ENCODE measurements at places on chromosomes 2 and 18.

DNA sequence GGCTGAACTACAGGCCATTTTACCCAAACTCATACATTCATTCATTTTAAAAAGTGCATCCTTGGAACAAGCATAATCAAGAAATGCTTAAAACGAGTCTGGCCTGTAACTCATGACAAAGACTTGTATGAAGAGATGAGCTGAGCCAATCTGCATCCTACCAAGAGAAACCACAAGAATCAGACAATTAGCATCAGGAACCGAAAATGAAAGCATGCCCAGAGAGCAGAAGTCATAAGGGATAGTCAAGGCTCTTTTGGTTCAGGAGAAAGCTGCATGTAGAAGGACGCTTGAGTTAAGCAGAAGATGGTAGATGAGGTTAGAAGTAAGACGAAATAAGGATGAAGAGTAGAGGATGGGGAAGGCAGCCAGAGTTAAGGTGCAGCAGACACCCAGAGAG lies 137.0 kb upstream of the CTNNA2 start:
- no peak for DNase-seq

DNA sequence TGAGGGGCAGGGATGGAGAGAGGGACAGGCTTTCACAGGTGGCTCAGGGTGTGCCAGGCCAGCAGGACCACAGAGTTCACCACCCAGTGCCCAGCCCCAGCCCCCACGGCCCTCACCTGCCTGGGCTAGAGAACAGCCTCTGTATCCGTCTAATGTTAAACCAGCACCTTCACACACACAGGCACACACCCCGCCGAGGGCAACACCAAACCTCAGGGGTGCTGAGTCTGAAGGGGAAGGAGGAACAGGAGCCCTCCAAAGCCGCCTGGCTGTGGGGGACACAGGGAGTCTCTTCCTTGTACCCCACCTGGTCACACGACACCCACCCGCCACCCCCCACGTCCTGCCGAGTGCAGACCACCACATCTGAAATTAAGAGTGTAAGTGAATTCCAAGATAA lies 205.8 kb upstream of the SALL3 start:
- DNase-seq = no peak

- no peak for DNase-seq
Observed at GRCh38 chr2:24856791-24857211, 63.2 kb downstream of the ADCY3 start.

GRCh38 chr2:157438863-157439823 lies 4.7 kb downstream of the CYTIP start:
- DNase-seq = peak; percentile 11

- no peak for DNase-seq
Observed at GRCh38 chr2:48200620-48201293, 294.5 kb upstream of the FBXO11 start.

DNA sequence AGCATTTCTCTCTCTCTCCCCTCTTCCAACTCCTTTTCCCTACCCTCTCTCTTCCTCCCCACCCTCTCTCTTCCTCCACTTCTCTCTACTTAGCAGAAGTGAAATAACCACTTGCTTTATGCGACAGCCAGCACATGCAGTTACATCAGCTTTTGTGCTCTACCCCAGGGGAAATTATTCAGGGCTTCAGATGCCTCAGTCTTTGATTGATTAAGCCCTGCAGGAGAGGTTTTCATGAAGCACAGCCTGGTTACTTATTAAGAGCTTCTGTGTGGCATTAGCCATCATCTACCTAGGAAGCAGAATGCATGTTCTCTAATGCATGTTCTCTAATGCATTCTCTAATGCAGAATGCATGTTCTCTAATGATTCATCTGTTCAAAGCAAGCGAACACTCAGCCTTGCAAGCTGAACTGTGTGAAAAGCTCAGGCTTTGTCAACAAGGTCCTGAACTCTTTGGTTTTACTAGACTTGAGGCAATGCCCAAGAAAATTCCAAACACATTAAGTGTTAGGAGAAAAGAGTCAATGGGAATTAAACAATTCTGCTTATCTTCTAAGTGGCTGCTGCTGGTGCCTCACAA lies 56.1 kb downstream of the LHCGR start:
- peak; percentile 17 for DNase-seq

GRCh38 chr2:39225567-39225966 lies 18.2 kb downstream of the CDKL4 start:
- no peak for DNase-seq

DNA sequence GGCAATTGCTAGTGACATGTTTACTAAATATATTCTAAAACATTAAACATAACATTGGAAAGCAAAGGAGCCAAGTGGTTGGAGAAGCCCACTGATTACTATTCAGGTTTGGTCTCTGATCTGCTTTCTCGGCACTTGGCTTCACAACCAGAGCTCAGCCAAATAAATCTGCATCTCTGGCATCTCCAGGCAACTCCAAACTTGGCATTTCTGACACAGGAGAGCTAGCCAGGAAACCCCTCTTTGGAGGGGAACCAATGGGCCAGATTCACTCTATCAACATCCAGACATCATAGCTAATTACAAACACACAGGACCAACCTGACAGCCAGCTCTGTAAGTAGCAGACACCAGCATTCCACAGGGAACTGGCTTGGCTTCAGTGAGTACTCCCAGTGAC lies 150.3 kb upstream of the ETAA1 start:
- DNase-seq = no peak

DNA sequence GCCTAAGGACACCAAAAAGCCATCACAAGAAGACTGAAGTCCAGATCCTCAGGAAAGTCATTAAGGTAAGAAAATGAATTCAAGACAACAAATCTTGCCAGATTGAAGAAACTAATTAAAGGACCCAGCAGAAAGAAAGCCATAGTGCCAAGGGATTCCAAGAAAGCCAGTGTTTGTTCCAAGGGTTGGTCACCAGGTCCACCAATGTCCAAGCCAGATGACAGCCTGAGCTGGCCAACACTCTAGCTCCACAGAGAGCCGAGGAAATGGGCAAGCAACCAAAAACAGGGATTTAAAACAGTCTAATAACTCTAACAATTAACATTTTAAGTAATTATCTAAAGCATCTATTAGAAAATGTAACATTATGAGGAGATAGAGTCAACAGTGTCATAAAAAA lies 49.2 kb downstream of the DNER start:
- no peak for DNase-seq

DNA sequence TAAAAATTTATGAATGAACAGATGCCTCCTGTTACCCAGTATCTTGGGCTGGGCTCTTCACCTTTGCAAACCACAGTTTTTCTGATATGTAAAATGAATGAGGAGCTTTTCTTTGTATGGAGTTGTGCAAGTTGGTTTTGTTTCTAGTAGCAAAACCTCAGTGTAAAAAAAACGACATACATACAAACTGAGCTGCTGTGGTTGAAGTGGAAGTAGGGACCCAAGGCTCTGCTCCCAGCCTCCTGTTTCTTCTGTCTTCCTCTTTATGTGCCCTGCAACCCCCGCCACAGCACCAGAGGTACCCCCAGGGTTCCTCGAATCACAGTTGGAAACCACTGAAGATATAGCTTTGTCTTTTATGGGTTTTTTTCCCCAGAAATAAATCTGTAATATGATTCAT lies 118.1 kb downstream of the MYO1B start:
- no peak for DNase-seq

GRCh38 chr2:24352664-24353063 lies 7.7 kb downstream of the ITSN2 start:
- DNase-seq = no peak

- peak; percentile 3 for DNase-seq
Observed at GRCh38 chr2:110828330-110828729, 96.0 kb downstream of the ACOXL start.

DNA sequence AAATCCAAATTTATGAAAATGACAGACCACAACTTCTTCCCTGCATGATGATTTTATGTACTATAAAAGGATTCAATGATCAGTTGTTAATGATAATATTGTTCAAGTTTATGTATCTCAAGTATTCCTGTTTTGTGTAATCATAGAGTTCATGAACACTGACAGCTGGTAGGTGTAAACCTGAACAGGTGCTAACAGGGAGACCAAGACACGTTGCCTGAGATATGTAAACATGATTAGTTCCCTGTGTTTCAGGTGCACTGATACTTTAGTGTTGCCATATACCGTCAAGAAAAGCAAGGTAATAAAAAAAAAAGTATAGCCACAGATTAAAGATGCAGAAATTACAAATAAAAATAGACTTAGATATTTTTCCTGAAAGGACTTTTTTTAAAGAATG lies 131.8 kb downstream of the BAZ2B start:
- no peak for DNase-seq

- no peak for DNase-seq
Observed at GRCh38 chr2:212477571-212477970, 61.0 kb downstream of the ERBB4 start.

DNA sequence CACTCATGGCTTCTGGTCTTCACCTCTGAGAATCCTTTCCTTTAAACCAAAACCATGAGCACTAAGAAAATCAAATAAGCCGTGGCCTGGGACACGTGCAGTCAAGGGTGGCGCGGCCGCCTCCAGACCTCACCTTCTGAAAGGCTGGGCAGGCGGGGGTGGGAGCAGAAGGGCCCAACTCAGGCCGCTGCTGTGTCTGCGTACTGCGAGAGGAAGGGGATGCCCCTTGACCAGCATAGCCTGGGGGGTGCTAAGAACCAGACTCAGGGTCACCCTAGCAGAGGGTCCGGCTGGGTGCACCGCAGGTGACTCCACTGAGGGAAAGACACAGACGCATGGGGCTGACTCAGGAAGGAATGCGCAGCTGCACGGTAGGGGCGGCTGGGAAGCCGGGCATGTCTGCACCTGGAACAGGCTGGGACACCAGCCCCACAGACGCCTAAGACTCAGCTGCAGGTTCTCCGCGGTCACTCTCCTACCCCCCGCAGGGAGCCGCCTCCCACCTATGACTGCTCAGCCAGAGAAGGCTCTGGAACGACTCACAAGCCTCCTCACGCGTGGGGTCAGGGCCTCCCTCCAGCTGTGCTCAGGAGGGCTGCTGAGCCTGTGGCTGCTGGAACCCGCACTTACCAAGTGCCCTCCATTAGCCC lies 432.4 kb upstream of the MYT1L start:
- DNase-seq = no peak

DNA sequence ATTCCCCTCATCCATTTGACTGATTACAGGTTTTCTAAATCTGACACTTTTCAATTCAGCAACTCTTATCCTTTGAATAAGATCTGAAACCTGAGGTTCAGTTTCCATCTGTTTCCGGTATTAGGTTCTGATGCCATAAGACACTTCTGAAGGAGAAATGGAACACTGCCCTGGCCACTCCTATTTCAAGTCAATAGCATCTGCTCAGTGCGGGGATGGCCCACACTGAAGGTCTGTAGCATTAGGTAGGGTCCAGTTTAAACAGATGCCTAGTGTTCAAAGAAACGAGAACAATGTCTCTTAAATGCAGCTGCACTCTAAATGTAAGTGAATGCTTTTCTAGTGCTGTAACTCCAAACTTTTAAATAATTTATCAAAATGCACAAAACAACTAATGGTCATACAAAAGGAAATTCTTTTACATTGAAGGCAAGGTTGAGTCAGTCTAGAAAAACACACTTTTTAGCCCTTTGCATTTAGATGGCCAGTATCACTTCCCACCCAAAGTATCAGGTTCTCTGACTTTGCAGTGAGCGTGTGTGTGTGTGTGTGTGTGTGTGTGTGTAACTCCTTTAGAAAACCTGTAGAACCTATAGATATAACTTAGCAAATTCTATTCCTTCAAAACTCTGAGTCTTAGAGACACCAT lies 78.2 kb downstream of the STK39 start:
- DNase-seq = peak; percentile 85

GRCh38 chr2:75632091-75632701 lies 14.4 kb upstream of the MRPL19 start:
- no peak for DNase-seq

GRCh38 chr2:158378926-158379325 lies 77.6 kb downstream of the CCDC148 start:
- no peak for DNase-seq

DNA sequence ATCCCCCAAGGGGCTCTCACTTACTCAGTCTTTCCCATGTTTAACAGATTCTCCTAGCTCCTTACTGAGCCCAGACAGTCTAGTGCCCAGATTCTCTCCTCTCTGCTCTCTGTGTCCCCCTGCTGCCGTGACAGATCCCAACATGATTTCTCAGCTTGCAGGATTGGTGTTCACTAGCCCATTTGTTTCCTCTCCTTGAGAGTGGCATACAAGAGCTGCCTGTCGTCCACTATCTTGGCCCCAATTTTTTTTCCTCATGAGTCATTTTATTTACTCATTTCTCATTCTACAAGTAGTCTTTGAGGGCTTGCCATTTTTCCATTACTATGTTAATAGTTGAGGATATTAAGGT lies 199.9 kb upstream of the FN1 start:
- DNase-seq = peak; percentile 83

GRCh38 chr2:64338910-64339500 lies 115.0 kb upstream of the LGALSL start:
- DNase-seq = peak; percentile 61

GRCh38 chr18:23284629-23285028 lies 149.3 kb downstream of the CABLES1 start:
- no peak for DNase-seq

- no peak for DNase-seq
Observed at GRCh38 chr18:245282-245847, 22.5 kb downstream of the THOC1 start.

DNA sequence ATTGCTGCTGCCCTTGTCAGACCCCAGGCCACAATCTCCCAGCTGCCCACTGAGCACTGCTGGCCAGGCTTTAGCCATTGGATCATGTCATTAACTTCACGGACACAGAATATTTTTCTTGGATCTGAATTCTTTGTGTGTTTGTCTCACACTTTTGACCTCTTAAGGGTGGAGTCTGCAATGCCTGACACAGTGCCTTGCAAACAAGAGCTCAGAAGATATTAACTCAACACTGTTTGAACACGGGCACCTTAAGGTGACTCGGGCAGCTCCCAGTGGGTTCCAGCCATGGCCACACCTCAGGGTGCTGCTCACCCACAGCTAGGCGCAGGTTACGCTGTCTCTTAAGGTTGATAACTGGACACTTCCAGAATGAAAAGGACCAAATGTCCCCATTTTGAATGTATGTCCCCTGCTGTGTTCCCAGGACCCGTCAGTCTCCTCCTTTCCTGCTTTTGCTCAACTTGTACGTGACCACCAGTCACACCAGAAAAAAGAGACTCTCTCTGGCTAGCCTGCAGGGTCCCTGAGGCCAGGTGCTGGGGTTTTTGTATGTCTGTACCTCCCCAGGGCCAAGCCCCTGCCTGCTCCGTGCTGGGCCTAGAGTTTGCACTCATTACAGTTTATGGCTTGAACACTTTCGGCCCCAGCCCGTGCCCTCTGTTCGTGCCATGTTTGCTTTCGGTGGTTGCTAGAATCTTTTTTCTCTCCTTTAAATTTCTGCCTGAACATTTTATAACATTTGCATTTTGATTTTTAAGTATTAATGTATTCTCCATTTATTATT lies 33.4 kb upstream of the TMEM131 start:
- DNase-seq = no peak

DNA sequence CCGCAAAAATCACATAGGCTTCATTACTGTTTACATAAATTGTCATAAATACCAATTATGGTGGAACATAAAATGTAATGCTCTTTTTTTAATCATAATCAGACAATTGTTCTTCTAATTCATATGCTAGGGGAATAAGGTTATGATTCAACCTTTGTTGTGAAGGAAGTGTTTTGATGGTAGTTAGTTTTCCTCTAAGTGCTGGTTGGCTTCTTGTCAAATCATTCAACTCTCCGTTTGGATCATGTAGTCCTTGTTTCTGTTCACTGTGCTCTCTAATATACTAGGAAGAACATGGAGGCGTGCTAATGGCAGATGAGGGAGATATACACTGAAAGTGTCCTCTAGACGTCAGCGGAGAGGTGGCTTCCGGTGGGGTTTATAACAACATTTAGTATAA lies 1938.0 kb upstream of the PIK3C3 start:
- no peak for DNase-seq
